ENCODE measurements at places on chromosomes 1 and 21. TPM values are rescaled to one million over a fixed set of nuclear protein-coding genes. Genes with fewer than 3 reads are reported as not detected.

Gene SEC16B
- 0.78 TPM for polyA plus RNA-seq

Gene PBX1
- polyA plus RNA-seq = 48.1 TPM

Gene IGFN1
- polyA plus RNA-seq = not detected

Gene ALG14
- polyA plus RNA-seq = 3.0 TPM

Gene CNKSR1
- polyA plus RNA-seq = 7.8 TPM

Gene TRPM2
- 0.14 TPM for polyA plus RNA-seq

Gene HES2
- polyA plus RNA-seq = not detected

Gene FALEC
- not detected for polyA plus RNA-seq
